Activated naive CD4-positive, alpha-beta T cell (primary cell): ENCODE measurements at places on chromosomes 6 and 20.

- DNase-seq = no peak
Measured at GRCh38 chr20:37380864-37381579, 35.1 kb downstream of the SRC start.

- DNase-seq = no peak
Measured at GRCh38 chr6:80003826-80004172, 650 bp upstream of the TTK start.

GRCh38 chr6:129671442-129672340 is 38.3 kb downstream of the ARHGAP18 start:
- no peak for DNase-seq

- no peak for DNase-seq
Measured at GRCh38 chr6:143545976-143546547, 34.5 kb upstream of the FUCA2 start.

GRCh38 chr6:79821859-79822258 is 125.5 kb downstream of the ELOVL4 start:
- no peak for DNase-seq

- DNase-seq = no peak
Measured at GRCh38 chr6:40887792-40888340, 151.2 kb downstream of the UNC5CL start.

DNA sequence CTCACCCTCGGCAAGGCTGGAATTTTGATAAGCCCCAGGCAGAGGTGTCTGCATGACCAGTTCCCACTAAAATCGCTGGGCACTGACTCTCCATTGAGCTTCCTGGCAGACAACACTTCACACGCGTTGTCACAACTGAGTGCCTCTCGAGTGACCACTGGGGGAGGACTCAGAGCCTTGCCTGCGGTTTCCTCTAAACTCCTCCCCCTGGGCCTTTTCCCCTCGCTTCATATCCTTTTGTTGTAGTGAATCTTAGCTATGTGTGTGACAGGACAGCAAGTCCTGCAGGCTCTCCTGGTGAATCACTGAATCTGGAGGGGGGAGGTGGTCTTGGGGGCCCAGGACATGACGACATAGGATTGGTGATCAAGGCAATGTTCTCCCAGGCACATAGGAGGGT is 670.8 kb downstream of the PRKN start:
- no peak for DNase-seq

GRCh38 chr6:79783670-79784394 is 152.7 kb downstream of the SH3BGRL2 start:
- no peak for DNase-seq

GRCh38 chr20:17823409-17824144 is 123.8 kb downstream of the BANF2 start:
- DNase-seq = no peak

DNA sequence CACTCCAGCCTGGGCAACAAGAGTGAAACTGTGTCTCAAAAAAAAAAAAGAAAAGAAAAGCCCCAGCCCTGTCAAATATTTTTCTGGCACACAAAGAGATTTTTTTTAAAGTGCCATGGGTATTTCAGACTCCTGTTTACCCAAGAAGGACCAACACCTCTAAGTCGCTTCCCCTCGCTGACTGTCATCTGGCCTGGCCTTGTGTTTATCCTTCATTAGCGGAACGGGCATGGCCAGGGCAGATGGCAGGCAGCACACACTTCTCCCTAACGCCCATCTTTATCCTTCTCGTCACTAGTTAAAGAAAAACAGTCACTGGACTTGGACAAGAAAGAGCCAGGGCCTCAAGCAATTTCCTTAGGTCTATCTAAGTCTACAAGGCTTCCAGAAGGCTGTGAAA is 7.3 kb upstream of the CBFA2T2 start:
- DNase-seq = no peak

- DNase-seq = no peak
Measured at GRCh38 chr20:39880890-39881289, 808.1 kb downstream of the MAFB start.

- DNase-seq = no peak
Measured at GRCh38 chr6:112592159-112592558, 245.0 kb downstream of the RFPL4B start.

- no peak for DNase-seq
Measured at GRCh38 chr6:42041481-42042053, 8.8 kb upstream of the TAF8 start.

- no peak for DNase-seq
Measured at GRCh38 chr6:91565207-91565606, 978.3 kb upstream of the MAP3K7 start.

GRCh38 chr6:55447891-55448290 is 120.6 kb downstream of the GFRAL start:
- no peak for DNase-seq

- no peak for DNase-seq
Measured at GRCh38 chr20:23047001-23047737, 2.3 kb downstream of the THBD start.

DNA sequence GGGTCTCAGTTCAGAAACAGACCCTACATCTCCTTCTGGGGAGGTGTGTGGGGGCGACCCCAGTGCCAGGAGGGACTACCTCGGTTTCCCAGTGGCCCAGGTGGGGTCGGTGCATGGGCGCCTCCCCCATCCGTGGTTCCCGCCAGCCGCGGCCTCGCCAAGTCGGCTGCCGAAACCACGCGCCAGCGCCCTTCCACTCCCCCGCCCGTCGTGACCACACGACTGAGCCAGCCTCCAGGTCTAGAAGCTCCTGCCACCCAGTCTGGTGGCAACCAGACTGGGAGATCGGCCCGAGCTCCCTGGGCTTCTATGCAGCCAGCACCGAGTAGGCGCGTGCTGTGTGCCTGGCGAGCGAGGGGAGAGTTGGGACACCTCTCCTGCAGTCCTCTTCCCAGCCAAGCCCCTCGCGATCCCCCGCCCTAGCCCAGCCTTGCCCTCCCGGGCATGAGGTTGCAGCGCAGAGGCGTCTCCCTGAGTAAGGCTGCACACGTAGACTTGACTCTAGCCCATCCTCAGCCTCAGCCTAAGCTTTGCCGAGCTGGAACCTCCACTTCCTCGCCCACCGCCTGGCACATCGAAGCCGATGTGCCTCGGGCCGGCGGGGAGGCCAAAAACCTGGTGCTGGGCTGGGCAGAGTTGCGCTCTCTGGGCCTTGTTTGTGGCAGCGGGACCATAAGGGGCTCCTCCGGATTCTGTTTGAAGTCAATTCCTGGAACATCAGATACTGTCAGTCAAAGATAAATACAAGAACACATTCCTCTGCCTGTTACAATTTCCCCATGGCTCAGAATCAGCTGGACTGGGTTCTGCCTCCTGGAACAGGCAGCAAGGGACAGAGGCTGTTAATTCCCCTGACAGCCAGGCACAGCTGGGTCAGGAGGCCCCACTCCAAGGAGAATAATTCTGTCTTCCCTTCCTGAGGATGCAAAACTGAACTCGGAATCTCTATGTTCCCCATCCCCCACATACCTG is 1.5 kb upstream of the CPNE5 start:
- DNase-seq = no peak

DNA sequence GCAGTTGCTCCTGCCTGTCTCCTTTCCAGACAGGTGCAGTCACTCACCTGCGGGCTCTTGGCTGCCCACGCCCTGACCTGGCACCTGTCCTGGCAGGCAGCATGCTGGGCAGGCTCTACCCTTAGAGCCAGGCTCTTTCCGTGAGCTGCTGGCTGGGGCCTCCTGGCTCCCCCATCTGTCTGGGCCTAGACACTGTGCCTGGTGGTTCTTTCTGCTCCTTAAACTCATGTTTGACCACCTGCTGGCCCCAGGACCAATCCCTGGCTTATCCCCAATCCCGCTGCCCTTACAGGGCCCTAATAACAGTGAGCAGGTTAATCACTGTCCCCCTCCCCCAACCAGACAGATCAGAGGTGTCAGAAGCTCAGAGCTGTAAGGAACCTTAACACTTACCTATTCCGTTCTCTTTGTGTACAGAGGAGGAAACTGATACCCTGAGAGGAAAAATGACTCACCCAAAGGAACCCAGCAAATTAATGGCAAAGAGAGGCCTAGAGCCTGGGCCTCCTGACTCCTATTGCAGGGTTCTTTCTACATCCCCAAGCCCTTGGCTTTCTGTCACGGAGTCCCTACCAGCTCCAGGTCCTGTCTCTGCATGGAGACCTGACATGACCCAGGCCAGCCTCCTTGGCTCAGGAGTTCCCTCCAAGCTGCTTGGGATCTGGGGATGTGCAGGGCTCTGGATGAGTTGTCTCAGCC is 54.7 kb downstream of the RAB44 start:
- no peak for DNase-seq

GRCh38 chr6:154167126-154167525 is 128.1 kb downstream of the OPRM1 start:
- no peak for DNase-seq

DNA sequence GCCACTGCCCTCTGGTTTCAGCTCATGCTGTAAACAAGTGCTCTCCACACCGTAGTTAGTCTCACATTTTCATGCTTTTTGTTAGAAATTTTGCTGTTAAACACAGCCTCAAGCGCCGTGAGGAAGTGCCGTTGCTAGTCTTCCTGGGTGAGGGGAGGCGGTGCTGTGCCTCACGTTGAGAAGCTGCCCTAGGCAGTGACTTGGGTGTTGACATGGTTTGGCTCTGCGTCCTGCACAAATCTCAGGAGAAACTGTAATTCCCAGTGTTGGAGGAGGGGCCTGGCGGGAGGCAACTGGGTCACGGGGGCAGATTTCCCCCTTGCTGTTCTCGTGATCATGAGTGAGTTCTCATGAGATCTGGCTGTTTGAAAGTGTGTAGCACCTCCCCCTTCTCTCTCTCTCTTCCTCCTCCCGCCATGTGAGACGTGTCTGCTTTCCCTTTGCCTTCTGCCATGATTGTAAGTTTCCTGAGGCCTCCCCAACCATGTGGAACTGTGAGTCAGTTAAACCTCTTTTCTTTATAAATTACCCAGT is 95.8 kb downstream of the ERMARD start:
- DNase-seq = no peak

- DNase-seq = no peak
Measured at GRCh38 chr6:47698342-47698787, at the start of gene ADGRF4. ADGRF4 (plus strand) TSS chr6:47698580; CDS start chr6:47707246, 8,666 bp downstream.

- no peak for DNase-seq
Measured at GRCh38 chr6:98310443-98310842, 523.9 kb upstream of the POU3F2 start.

GRCh38 chr6:159062976-159063375 is 18.2 kb upstream of the TAGAP start:
- DNase-seq = no peak

GRCh38 chr6:45634231-45634630 is 256.5 kb upstream of the SUPT3H start:
- no peak for DNase-seq

DNA sequence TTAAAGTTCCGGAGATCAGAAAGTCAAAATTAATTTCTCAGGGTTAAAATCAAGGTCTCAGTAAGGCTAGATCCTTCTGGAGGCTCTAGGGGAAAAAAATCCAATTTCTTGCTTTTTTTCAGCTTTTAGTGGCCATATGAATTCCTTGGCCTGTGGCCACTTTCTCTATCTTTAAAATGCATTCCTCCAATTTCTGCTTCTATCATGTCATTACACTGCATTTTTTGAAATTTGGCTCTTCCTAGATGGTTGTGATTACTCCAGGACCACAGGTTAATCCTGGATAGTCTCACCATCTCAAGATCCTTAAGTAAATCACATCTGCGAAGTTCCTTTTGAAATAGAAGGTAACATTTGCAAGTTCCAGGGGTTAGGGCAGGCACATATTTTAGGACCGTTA is 1294.9 kb upstream of the CITED2 start:
- no peak for DNase-seq

GRCh38 chr20:15179381-15179780 is 842.0 kb upstream of the FLRT3 start:
- no peak for DNase-seq

- no peak for DNase-seq
Measured at GRCh38 chr20:6051505-6051904, 2.4 kb downstream of the LRRN4 start.
